ENCODE measurements at places on chromosomes 4 and X.

DNA sequence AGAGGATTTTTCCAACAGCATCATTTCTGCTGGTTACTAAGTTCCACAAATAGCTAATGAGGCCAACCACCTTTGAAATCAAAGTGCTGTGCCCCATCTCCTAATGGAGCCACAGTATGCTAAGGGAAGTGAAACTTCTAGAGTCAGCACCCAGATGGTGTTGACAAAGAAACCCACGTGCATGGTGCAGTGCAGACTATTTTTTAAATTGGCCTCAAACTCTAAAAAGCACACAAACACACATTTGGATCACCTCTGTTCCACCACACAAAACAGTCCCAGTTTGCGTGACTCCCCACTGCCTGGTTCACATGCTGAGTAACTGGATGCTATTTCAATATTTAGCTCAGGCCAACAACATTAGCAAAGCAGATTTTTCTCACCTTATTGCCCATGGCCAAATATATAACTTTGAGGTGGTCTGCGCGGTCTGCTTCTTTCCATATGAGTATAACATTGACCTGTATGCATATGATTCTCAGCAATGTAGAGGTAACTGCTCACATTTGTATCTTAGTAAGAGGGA, 69.9 kb downstream of the AMELX start:
- DNase-seq = no peak

DNA sequence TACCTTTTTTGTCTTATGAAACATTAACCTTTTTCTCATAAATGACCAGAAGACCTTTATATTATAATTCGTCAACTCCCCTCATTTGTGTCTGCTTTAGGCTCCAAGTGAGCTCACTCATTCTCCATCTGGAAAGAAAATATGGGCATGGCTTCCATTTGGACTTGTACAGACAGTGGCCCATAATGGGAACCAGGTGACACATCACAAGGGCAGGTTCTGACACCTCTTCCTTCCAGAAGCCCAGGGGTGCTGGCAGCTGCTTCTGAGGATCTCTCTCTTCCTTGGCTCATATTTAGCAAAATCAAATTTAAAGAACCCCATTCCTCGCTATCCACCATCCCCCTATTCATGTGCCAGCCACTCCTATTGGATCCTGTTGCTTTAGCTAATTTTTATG, 69.6 kb downstream of the CD38 start:
- DNase-seq = no peak

DNA sequence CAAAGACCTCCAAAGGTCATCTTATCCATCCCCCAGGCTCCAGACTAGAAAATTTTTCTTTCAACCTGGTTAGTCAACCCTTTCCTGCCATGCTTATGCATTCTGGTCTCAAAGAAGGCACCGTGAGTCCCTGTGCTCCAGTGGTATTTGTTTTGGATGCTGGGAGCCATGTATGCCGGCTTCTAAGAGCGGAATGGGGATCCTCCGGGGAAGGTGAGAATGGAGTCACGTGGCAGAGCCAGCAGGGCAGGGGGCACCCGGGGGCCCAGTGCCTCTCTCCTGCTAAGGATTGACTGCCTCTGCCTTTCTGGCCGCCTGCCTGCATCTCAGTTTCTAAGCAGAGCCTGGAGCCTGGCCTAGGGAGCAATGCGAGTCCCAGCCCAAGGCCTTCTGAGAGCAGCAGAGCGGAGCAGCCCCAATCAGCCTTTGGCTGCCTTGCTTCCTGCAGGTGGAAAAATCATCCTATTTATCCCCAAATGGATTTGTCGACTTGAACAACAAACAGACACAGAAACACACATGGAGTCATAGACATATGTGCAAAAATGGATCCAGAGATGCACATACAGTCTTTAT, 141.0 kb downstream of the PJA1 start:
- DNase-seq = no peak

- DNase-seq = no peak
Measured at GRCh38 chr4:71449878-71450277, 111.1 kb downstream of the SLC4A4 start.

GRCh38 chrX:7146703-7147412, 654 bp upstream of the STS start:
- DNase-seq = no peak

- DNase-seq = no peak
Measured at GRCh38 chr4:8221476-8221875, 22.4 kb downstream of the SH3TC1 start.

- no peak for DNase-seq
Measured at GRCh38 chr4:53557669-53558064, 33.6 kb downstream of the LNX1 start.

Data from stimulated activated CD4-positive, alpha-beta T cell treated with anti-CD3 and anti-CD28 coated beads, Interleukin-2, amount 100 ng/mL, for 48 hours (primary cell).